ENCODE measurements at places on chromosomes 16 and 17. TPM values are rescaled to one million over a fixed set of nuclear protein-coding genes. Genes with fewer than 3 reads are reported as not detected.

The ZNF469 gene
- 5.9 TPM for polyA plus RNA-seq

GRCh38 chr17:35170968-35171771, 23.0 kb downstream of the SLC35G3 start:
- no peak for DNase-seq

GRCh38 chr17:47204722-47205418, 4.3 kb upstream of the MYL4 start:
- no peak for DNase-seq

DNA sequence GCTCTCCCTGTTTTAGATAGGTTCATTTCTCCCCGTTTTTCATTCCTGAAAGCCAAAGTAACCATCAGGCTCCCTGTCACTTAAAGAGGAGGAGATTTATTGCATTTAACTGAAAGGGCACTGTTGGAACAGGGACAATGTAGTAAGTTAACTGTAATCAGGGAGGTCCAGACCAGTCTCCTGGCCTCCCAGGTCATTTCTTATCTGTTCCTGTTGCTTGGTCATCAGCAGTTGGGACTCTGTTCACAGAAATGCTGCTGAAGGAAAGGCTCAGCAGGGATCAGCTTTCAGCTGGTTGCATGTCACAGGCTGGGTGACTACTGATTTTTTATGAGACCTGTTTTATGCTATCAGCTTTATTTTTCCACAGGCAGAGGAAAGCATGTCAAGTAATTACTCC, 622.6 kb upstream of the GOT2 start:
- no peak for DNase-seq

GRCh38 chr17:2853283-2854142, 57.3 kb downstream of the RAP1GAP2 start:
- DNase-seq = peak; percentile 35
